ENCODE measurements at places on chromosomes 13 and 19.

DNA sequence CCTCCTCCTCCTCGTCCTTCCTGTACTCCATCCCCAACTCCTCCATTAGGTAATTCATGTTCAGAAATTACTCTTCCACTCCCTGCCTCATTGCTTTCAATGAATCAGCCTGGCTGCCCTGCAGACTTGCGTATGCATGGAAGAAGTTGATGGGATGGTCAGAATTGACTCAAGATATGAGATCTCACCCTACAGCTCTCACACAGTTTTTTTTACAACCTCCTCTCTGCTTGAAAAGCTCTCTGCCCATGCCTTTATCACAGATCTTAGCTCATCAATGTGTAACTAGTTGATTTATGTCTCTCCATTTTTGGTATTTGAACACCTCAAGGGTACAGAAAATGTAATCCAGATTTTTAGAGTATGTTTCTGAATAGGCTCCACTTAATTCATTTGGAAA is 506.9 kb downstream of the TBC1D4 start:
- DNase-seq: no peak

DNA sequence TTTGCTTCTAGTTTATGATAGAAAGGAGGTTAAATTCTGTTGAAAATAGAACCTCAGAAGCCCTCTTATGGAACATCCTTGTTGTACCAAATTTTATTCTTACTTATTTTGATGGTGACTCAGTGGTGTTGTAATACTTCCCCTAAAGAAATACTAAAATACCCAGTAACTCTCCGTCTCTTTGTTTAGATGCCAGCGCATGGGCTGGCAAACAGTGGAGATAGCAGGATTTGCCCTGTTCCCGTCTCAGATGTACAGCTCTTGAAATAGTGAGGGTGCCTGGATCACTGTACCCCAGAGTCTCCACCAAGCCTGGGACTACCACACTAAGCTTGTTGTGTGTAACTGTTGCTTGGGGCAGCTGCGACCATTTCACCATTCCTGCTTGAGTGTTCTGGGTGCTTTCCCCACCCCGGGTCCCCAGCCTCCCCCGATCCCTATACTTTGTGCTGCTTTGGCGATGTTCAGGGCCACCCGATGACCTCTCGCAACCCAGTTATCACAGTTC is 67.0 kb upstream of the TEX29 start:
- DNase-seq: no peak

DNA sequence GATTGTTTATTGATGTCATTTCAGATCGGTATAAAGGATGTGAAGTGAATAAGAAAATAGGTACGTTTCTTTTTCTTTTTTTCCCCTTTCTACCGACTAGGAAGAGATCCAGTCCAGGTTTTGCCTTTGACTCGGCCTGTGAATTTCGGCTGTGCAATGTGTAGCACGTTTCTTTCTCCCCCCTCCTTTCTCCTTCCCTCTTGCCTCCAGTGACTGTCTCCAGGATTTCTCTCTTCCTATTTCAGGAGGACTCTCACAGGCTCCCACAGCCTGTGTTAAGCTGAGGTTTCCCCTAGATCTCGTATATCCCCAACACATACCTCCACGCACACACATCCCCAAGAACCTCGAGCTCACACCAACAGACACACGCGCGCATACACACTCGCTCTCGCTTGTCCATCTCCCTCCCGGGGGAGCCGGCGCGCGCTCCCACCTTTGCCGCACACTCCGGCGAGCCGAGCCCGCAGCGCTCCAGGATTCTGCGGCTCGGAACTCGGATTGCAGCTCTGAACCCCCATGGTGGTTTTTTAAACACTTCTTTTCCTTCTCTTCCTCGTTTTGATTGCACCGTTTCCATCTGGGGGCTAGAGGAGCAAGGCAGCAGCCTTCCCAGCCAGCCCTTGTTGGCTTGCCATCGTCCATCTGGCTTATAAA is at the start of gene GPC6:
Gene GPC6, plus strand, starts transcription at position 185 of the 657 bp plus-strand sequence.
- no peak for DNase-seq

DNA sequence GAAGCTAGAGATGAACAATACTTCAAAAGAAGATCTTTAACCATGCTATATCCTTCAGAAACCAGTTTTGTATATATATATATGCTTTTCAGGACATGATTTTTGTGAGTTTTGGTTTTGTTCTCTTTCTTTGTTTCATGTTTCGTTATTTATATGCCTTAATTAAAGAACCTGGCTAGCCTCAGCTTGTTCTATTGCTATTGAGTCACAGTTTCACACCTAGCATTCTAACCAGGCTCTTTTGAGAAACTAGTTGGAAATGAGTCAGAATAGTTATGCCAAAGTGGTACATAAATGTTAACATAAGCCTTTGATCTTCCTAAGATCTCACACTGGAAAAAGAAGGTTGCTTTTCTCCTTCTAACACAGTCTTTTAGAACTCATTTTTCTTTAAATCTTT is 1925.2 kb downstream of the OLFM4 start:
- DNase-seq: no peak

GRCh38 chr13:23993680-23993985 is 96.3 kb upstream of the C1QTNF9B start:
- peak; percentile 56 for DNase-seq

DNA sequence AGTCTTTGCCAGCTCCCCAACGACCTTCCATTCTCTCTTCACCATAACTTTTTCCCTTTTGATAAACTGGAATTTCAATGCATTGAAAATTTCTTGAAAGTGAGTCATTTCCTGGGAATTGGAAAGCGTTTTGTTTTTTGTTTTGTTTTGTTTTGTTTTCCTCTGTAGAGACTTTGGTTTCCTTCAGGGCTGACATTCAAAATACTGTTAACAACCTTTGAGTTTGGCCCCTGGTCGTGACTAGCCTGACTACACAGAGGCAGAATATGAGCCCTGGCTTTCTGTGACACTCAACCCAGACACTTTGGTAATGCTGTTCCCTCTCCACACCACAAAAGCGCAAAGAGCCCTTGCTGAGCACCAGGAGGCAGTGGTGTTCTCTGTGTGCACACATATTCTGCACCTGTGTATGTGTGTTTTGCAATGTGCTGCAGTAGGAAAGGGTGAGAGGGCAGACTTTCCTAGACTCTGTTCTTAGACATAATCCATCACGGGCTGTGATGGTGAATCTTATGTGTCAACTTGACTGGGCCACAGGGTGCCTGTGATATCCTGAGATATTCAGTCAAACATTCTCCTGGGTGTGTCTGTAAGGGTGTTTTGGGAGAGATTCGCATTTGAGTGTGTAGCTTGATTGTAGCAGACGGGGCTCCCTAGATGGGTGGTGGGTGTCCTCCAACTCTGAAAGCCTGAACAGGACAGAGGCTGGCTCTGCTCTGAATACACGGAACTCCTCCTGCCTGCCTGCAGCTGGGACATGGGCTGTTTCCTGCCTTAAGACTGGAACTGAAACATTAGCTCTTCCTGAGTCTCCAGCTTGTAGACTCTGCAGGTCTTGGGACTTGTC is 29.5 kb upstream of the ANKRD10 start:
- peak; percentile 12 for DNase-seq

DNA sequence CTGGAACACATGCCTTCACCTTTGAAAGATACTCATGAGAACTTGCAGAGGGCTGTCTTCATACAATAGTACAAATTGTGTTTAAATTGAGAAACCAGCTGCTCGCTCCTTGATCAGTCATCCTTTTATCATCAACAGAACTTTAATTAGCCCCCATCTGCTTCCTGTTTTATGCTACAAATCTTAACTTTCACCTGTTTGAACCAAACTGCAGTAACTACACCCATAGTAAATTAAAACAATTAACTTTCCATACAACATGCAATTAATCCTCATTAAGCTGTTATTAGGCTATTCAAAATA is 85.2 kb downstream of the FOXO1 start:
- no peak for DNase-seq

DNA sequence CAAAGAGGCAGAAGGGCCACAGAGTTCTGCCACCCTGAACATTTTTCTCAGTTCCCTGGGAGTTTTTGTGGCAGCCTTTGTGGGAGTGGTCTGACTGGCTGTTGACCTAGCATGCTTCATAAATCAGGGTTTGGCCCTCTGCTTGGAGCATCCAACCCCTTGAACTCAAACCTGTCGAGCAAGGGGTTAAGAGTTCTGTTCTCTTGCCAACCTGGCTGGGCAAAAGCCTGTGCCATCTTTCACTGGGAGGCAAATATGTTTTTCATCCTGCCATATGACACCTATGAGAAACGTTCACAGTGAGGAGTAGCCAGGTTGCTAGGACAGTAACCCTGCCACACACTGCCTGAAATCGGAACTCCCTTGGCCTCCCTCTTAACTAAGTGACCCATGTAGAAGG is 7.7 kb upstream of the TEX26 start:
- DNase-seq: no peak

- no peak for DNase-seq
Measured at GRCh38 chr19:2477732-2478191, 1.8 kb downstream of the GADD45B start.

Data from inflammatory macrophage treated with lipopolysaccharide for 1 hour (primary cell).